GOT3 (cell line): ENCODE measurements at places on chromosomes 5 and 9.

GRCh38 chr5:21195145-21195544 lies 1207.1 kb upstream of the CDH18 start:
- DNase-seq = no peak

DNA sequence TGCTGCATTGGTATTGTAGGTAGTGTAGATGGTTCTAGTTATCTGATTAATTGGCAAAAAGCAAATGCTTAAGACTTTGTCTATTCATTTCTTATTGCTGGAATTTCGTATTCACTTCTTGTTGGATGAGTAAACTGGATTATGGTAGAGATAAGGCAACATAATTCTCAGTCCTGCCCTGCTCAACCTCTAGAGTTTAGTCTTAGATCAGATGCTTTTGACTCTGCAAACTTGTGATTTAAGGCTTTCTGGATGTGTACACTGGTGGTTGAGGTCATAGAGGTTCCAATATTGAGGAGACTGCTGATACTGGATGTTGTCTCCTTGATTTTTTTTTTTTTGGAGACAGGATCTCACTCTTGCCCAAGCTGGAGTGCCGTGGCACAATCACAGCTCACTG lies 35.0 kb downstream of the KIF2A start:
- no peak for DNase-seq

GRCh38 chr9:120348951-120349429 lies 231.0 kb downstream of the CDK5RAP2 start:
- no peak for DNase-seq

DNA sequence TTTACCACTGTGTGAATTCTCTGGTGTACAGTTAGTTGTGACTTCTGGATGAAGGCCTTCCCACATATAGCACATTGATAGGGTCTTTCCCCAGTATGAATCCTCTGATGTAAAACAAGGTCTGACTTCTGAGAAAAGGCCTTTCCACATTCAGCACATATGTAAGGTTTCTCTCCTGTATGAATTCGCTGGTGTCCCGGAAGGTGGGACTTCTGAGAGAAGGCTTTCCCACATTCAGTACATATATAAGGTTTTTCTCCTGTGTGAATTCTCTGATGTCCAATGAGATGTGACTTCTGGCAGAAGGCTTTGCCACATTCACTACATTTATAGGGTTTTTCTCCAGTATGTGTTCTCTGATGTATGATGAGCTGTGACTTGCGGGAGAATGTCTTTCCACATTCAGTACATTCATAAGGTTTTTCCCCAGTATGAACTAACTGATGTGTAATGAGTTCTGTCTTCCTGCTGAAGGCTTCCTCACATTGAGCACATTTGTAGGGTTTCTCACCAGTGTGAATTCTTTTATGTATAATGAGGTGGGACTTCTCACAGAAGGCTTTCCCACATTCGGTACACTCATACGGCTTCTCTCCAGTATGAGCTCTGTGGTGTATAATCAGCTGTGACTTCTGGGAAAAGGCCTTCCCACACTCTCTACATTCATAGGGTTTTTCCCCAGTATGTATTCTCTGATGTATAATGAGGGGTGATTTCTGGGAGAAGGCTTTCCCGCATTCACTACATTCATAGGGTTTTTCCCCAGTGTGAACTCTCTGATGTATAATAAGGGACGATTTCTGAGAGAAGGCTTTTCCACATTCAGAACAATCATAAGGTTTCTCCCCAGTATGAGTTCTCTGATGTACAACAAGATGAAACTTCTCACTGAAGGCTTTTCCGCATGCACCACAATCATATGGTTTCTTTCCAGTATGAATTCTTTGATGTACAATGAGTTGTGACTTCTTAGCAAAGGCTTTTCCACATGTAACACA lies 9.1 kb downstream of the ZNF300 start:
- no peak for DNase-seq

DNA sequence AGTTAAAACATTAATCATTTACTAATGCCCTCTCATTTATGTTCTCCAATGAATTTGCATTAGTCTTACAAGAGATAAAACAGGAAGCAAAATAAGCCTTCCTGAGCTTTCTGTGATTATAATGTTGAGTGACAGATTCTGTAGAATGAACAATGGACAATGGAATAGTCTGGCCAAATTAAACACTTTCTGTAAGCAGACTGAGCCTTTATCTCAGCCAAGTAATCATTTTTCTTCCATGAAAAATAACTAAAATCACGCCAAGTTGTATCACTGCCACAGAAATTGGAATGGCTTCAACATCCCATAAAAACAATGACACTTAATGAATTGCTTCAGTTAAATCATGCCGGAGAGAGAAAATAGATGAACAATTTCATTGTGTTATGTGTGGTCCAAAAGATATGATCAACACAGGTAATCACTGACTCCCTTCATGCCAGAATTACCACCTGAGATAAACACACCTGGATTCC lies 63.0 kb downstream of the TSSK1B start:
- no peak for DNase-seq

- no peak for DNase-seq
These were observed 27.8 kb upstream of the ALDOB start for GRCh38 chr9:101463397-101463796.

- no peak for DNase-seq
These were observed 37.8 kb downstream of the FAM78A start for GRCh38 chr9:131238402-131239021.

- no peak for DNase-seq
These were observed 160.0 kb downstream of the C9orf152 start for GRCh38 chr9:110047955-110048402.

- no peak for DNase-seq
These were observed at the start of gene TNFAIP8 for GRCh38 chr5:119355685-119356611. TSS of gene TNFAIP8 (plus strand) at chr5:119356019. CDS start at chr5:119356091, 72 bp downstream.

DNA sequence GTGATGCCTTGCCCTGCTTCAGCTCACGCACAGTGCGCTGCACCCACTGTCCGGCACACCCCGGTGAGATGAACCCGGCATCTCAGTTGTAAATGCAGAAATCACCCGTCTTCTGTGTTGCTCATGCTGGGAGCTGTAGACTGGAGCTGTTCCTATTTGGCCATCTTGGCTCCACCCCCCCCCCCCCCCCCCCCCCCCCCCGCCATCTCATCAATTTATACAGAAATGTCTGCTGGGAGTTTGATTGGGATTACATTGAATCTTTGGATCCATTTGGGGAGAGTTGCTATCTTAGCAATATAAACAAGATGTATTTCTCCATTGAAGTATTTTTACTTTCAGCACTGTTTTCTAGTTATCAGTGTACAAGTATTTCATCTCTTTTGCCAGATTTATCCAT lies 55.2 kb downstream of the RIC1 start:
- no peak for DNase-seq

- no peak for DNase-seq
These were observed 2.6 kb downstream of the GLIS3 start for GRCh38 chr9:4297151-4297785.

GRCh38 chr5:142178651-142179050 lies 70.1 kb downstream of the NDFIP1 start:
- no peak for DNase-seq

- DNase-seq = no peak
These were observed 50.2 kb downstream of the PPP2R2B start for GRCh38 chr5:146828385-146828784.

DNA sequence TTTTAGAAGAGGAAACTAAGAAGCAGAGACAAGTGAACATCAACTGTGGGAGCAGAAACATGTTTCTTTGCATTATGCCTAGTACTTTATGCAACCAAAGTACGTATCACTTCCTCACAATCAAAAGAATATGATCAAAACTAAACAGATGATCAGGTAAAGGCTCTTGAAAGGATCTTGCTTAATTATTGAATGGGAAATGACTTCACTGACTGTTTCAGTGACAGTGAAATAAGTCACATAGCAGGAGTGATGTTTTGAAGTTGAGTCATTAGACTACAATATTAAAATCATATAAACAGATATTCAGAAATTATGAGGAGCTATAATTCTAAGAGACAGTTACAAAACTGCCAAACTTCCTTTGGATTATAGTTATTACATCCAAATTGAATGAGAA lies 527.3 kb downstream of the MTRR start:
- DNase-seq = no peak

DNA sequence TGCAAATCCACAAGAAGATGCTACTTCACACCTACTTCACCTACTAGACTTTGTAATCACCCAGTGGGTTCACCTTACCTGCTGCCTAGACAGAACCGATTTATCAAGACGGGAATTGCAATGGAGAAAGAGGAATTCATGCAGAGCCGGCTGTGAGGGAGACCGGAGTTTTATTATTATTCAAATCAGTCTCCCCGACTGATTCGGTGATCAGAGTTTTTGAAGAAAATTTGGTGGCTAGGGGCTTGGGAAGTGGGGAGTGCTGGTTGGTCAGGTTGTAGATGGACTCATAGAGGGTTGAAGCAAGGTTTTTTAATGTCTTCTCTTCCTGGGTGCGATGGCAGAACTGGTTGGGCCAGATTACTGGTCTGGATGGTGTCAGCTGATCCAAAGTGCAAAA lies 23.4 kb downstream of the SFXN1 start:
- DNase-seq = no peak

DNA sequence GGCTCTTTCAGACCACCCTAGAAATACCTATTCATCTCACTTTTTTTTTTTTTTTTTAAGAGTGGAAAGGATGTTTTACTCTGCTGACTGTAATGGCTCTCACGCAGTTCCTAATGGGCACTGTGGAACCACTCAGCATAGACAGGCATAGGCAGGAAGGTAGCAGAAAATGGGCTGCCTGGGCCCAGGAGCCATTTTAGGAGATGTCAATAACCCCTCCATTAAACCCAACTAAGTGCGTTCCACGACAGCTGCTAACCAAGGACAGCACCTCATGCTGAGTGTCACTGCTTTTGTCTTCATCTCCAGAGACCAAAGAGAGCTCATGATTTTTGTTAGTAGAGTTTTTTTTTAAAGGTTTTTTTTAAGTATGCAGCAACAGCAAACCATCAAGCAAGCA lies 15.3 kb downstream of the MAP1B start:
- DNase-seq = no peak

DNA sequence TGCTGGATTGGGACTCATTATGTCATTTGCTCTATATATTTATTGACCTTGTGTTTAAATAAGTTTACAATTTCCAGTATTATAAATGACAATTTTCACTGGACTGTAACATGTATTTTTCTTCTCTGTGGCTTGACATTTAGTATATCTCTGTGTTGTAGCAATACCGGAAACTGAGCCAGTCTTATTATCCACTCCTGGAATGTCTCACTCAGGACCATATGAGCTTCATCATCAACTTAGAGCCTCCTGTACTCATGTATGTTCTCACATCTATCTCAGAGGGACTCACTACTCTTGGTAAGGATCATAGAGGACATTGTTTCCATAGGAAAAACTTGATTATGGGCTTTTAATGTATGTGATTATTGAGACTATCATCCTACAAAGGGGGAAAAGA lies 66.5 kb upstream of the TLX3 start:
- no peak for DNase-seq

GRCh38 chr5:2387634-2388325 lies 363.7 kb downstream of the IRX2 start:
- no peak for DNase-seq
